Heart left ventricle (tissue), 16 donors: ENCODE measurements at places on chromosomes 1 and 21.

DNA sequence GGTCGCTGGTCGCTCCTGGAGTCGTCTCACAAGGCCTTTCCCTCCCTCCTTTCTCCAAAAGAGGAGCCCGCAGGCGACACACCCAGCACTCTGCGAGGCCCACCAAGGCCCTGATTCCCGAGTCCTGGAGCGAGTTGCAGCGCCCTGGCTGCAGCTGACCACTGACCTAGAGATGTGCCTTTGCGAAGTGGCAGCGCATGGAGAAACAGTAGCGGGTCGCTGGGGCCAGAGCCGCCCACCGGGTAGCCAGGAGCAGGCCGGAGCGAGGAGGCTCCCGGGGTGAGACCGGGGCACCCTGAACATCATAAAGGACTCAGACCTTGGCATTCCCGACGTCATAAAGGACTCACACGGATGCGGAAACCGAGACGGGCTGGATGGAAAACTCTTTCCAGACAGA, 10.3 kb upstream of the NBPF11 start:
- H3K36me3 ChIP-seq = no peaks in the 10 kb centered on the region
- DNase-seq = no peak
- no peak overlapping the region for H3K4me3 ChIP-seq
- H3K27ac ChIP-seq = no peak overlapping the region
- no peaks in the 10 kb centered on the region for H3K27me3 ChIP-seq

- peak overlapping the region; percentile 86 for H3K27ac ChIP-seq
- H3K36me3 ChIP-seq = no peaks in the 10 kb centered on the region
- H3K4me1 ChIP-seq = peaks cover 18% of the 10 kb centered on the region
- H3K27me3 ChIP-seq = no peaks in the 10 kb centered on the region
- H3K4me3 ChIP-seq = peak overlapping the region; percentile 51
- peak; percentile 77 for DNase-seq
Measured at GRCh38 chr21:46184625-46185555, 631 bp upstream of the SPATC1L start.

DNA sequence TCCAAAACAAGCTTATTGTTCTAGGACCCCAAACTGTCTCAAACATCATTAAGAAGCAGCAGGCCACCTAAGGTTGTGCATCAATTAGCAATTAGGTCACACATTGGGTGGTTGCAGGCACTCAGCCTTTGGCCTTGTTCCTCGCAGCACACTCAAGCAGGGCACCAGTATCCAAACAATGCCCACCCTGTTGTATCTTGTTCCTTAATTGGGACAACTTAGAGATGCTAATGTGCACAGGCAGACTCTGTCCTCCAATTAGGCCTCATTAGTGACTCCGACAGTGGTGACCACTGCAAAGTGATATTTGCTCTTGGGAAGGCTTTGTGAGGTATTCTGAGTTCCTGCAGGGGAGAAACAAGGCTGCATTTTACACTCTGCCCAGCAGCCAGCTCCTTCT, 515.1 kb upstream of the PTBP2 start:
- no peaks in the 10 kb centered on the region for H3K4me1 ChIP-seq
- no peak overlapping the region for H3K27ac ChIP-seq
- no peak overlapping the region for H3K4me3 ChIP-seq
- H3K27me3 ChIP-seq = no peaks in the 10 kb centered on the region
- H3K36me3 ChIP-seq = no peaks in the 10 kb centered on the region

- DNase-seq = no peak
- H3K4me3 ChIP-seq = no peak overlapping the region
- H3K4me1 ChIP-seq = peaks cover 4% of the 10 kb centered on the region
Measured at GRCh38 chr1:57329001-57329527, 94.8 kb downstream of the DAB1 start.

- no peak for DNase-seq
- H3K4me3 ChIP-seq = no peak overlapping the region
- peak overlapping the region; percentile 91 for H3K27ac ChIP-seq
Measured at GRCh38 chr1:15151377-15151806, 2.2 kb upstream of the TMEM51 start.

DNA sequence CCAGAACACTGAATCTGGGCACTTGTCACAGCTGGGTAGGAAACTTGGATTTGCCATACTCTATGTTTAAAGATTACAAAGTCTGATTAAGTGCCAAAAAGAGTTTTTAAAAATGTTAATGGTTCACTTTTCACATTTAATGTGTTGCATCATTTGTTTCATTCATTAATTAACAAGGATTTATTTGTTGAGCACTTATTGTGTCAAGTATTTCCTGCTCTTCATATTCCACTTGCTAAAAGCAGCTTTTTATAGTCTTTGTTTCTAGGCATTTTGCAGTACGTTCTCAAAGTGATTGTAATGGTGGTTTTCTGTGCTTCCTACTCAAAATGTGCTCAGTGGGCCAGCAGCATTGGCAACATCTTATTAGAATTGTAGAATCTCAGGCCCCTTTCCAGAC, 68.7 kb downstream of the EPB41 start:
- H3K36me3 ChIP-seq = no peaks in the 10 kb centered on the region
- no peaks in the 10 kb centered on the region for H3K27me3 ChIP-seq
- H3K4me3 ChIP-seq = no peak overlapping the region

DNA sequence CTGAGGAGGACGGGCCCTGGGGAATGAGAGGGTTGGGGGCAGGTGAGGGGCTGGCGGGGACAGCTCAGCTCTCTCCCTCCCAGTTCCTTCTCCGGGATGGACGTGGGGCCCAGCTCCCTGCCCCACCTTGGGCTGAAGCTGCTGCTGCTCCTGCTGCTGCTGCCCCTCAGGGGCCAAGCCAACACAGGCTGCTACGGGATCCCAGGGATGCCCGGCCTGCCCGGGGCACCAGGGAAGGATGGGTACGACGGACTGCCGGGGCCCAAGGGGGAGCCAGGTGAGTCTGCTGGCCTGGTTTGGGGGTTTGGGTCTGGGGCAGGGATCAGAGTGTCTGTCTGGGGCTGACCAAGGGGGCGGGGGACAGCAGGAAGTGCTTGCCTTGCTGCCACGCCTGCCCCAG, 495 bp downstream of the C1QC start:
- H3K36me3 ChIP-seq = no peaks in the 10 kb centered on the region
- H3K4me1 ChIP-seq = no peaks in the 10 kb centered on the region
- H3K27ac ChIP-seq = no peak overlapping the region
- peaks cover under 1% of the 10 kb centered on the region for H3K27me3 ChIP-seq
- DNase-seq = no peak
